ENCODE measurements at places on chromosomes 5 and 9.
A peak's percentile ranks its signal among the peaks of the same experiment; 100 is the strongest.

GRCh38 chr5:53549792-53550191 lies 10.6 kb upstream of the NDUFS4 start:
- no peak for DNase-seq

DNA sequence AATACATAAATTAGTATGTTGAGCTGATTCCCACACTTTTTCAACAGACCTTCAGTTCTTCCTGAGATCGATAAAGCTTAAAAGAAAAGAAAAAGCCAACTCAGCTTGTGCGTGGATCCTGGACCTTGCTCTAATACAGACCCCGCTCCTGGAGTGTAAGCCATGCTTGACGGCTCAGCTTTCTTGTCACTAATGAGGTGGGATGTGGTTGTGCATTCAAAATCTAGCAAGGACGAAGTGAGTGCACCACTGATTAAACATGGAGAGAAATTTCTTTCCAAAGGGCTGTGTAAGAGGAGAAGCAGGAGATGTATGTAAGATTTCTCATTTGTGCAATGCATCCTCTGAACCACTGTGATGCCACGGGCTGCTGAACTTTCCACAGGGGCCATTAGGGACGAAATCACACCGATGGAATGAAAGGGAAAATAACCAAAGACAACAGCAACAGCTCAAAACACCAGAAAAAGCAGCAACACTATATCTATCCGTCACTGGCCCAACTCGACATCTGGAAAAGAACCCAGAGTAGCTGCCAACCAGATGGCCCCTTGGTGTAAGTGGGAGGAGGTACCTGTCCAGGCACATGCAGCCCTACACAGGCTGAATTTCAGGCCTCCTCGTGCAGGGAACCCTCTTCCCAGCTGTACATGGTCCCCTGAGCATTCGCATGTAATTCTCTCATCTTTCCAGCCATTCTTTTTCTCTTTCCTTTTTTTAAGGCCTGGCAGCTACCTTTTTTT lies 178.9 kb downstream of the SREK1 start:
- no peak for DNase-seq

DNA sequence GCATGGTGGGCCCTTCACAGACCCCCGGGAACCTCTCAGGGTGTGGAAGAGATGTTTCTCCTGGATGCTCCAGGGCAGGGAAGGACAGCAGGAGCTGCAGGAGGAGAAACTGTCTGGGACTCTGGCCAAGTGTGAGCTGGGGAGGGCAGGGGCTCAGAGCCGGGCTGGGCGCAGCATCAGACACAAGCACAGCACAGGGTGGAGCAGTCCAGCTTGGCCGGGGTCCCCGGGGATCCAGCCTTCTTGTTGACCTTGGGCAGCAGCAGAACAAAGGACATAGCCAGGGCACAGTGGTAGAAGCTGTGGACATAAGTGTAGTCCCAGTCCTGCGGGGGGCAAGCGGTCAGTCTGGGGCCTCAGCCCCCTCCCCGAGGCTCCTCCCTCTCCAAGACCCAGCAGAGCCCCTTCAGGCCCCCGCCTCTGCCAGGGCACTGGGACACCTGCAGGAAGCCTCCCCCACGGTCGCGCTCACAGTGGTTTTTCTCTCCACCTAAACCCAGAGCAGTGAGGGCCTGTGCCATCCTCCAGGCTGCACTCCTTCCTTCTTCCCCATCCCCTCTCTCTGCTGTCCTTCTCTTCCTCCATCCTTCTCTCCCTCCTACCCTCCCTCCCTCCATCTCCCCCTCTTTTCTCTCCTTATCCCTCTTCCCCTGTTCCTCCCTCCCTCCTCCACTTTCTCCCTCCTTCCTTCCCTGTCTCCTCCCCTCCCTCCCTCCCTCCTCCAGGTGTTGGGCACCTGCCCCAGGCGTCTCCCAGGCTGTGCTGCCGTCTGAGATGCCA lies 10.1 kb downstream of the MYMK start:
- DNase-seq = no peak

GRCh38 chr9:123281659-123282350 lies 13.4 kb upstream of the STRBP start:
- DNase-seq = no peak

- DNase-seq = no peak
Measured at GRCh38 chr5:158727771-158728311, 371.9 kb downstream of the EBF1 start.

DNA sequence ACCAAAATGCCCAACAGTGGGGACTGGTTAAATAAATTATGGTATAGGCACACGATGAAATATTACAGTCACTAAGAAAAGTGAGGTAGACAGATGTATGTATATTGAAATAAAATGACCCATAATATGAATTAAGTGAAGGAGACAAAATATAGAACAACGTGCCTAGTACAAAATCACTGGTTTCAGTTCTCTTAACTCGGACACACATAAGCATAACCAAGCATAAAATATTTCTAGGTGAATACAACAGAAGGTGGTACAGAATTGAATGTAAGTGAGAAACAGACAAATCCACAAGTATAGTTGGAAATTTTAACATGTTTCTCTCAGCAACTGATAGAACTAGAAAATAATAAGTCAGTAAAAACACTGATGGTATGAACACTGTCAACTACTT lies 22.0 kb downstream of the PUM3 start:
- no peak for DNase-seq

DNA sequence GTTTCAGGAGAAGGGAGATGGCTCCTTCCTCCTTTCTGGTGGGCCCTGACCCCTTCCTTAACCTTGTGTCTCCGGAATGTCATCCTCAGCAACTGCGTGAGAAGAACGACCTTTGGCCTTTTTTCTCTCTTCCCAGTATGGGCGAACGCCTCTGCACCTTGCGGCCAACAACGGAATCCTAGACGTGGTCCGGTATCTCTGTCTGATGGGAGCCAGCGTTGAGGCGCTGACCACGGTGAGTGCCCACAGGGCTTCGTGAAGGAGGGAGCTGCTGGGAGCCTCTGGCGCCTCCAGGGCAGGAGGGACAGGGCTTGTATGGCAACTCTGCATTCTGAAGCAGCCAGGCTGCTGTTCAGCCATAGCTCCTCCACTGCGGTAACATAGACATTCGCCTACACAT lies 68.0 kb upstream of the CTSL start:
- no peak for DNase-seq

GRCh38 chr5:176733406-176734262 lies 76.7 kb upstream of the UNC5A start:
- DNase-seq = no peak

DNA sequence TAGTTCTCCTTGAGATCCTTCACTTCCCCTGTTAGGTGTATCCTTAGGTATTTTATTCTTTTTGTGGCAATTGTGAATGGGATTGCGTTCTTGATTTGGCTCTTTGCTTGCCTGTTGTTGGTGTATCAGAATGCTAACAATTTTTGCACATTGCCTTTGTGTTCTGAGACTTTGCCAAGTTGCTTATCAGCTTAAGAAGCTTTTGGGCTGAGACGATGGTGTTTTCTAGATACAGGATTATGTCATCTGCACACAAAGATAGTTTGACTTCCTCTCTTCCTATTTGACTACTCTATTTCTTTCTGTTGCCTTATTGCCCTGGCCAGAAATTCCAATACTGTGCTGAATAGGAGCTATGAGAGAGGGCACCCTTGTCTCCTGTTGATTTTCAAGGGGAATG lies 609.4 kb upstream of the COX7C start:
- DNase-seq = no peak

DNA sequence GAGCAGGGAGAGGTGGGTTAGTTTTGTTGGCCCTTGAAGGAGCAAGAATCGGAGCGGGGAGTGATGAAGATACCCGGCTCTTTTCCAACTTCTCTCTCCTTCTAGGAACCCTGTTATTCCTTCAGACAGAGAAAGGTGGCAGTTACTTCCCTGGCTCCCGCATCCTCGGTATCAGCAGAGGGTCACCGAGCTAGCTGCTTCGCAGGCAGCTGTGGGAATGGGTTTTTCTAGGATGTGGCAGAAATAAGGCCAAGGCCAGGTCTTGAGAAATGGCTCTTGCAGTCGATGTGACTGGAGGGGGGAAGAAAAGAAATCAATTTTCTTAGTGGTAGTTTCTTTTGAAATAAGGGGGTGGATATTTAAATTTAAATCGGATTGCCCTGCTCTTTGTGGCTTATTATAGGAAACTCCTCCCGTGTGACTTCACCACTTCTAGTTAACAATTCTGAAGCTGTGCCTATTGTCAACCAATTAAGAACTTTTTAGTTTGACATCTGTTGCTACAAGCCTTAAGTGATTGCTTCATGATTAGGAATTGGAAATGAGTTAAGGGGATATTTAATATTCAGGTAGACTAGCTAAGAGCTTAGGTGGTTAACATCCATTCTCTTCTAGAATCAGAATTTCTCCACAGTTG lies 1.4 kb downstream of the SAP30L start:
- no peak for DNase-seq

DNA sequence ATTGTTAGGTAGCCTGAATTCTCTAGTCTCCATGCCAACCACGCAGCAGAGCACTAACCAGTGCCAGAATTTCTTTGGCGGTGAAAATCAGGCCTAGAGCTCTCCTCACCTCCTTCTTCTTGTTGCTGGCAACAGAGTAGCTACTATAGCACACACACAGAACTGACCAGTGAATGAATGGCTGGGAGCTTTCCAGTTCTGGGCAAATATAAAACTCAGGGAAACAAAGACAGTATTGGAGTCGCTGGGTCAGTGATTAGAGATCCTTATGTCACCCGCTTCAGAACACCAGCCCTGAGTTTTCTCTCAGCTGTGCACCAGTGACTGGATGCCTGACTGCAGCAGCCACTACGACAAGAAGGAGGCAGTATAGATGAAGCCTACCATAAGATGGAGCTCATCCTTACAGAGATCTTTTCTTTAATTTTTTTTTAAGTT lies 26.9 kb upstream of the FEM1C start:
- DNase-seq = no peak

DNA sequence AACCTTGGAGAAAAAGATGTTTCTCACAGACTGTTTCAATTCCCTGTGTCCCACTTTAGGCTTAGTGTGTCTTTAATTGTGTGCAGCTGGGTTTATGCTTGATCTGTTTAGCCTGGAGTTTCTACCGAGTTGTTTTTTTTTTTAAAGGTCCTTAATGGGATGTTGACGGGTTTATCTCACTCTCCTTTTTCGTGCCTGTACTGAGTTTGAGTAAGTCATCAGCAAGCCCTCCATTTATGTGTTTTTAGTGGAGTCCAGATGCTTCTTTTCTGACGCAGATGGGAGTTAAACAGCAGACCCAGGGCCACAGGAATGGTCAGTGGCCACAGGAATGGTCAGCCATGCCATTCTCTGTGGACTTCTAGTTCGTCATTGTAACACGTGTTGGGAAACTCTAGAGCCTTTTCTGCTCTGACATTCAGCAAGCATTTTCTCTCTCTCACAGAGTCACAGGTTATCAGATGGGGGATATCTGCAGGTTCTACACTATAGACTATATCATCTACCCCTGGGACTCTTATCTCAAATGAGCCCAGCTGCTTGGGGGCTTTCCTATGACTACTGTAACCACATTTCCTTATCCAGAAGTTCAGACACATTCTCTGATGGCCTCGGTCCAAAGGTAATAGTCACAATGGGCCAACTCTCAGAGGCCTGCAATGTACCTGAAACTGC lies 190.5 kb downstream of the TTLL11 start:
- DNase-seq = no peak

GRCh38 chr5:34847056-34847455 lies 8.1 kb downstream of the TTC23L start:
- no peak for DNase-seq

GRCh38 chr9:90088856-90089255 lies 484.0 kb downstream of the GADD45G start:
- no peak for DNase-seq

GRCh38 chr9:126354887-126355770 lies 28.5 kb downstream of the MVB12B start:
- DNase-seq = no peak

GRCh38 chr9:121698627-121699570 lies 47.5 kb downstream of the DAB2IP start:
- DNase-seq = peak; percentile 88

- no peak for DNase-seq
Measured at GRCh38 chr5:180206993-180207392, 2.0 kb downstream of the RASGEF1C start.

DNA sequence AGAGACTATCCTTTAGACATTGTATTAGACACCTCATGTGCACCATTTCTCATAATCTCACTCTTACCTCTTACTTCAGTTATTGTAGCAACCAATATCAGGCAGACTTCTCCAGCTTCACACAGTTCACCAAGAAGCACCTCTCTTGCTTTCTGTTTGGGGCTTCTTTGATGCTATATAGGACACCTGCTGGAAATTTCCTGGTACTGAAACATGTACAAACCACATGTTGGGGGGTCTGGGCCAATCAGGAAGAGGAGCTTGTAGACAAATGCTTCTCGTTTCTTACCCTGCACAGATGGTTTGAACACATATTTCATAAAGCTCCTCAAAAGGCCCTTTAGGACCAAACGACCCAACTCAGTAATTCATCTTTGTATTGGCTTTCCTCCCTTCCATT lies 212.1 kb downstream of the IZUMO3 start:
- no peak for DNase-seq

- DNase-seq = no peak
Measured at GRCh38 chr9:1591310-1591709, 423.8 kb upstream of the SMARCA2 start.

- no peak for DNase-seq
Measured at GRCh38 chr5:31153521-31153920, 40.0 kb upstream of the CDH6 start.

DNA sequence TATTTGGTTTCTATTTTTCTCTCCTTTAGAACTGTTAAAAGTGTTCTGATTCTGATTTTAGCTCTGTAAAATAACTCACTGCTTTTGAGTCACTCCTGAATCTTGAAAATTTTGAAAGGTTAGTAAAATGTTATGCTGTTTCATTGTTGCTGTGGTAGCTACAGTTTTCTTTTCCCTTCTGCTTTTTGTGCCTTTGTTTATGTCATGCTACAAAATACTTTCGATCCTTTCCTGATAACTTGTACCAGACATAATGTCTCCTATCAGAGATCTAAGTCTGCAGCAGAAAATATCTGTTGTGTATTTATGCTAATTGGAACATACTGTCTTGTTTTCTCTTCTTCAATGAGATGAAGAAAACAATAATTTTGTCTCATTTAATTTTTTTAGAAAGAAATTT lies 26.9 kb upstream of the CEP120 start:
- DNase-seq = no peak
